ENCODE measurements at places on chromosomes 1 and 21.

DNA sequence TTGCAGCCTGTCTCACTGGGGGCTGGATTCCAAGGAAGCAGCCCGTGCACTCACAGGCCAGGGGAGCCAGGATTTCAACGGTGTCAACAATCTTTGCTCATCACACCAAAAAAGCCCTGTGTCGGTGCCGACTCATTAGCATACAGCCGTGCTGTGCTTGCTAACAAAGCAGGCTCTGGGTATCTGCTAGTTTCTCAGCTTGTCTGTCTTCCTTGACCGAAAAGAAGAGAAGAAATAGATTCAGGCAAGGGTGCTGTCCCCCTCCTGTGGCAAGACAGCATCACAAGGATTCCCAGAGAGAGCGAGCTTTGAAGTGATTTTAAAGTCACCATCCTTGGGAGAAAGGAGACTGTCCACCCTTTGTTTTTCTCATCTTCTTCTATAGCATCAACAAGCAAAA lies 214.7 kb downstream of the SDCCAG8 start:
- DNase-seq, result no peak

DNA sequence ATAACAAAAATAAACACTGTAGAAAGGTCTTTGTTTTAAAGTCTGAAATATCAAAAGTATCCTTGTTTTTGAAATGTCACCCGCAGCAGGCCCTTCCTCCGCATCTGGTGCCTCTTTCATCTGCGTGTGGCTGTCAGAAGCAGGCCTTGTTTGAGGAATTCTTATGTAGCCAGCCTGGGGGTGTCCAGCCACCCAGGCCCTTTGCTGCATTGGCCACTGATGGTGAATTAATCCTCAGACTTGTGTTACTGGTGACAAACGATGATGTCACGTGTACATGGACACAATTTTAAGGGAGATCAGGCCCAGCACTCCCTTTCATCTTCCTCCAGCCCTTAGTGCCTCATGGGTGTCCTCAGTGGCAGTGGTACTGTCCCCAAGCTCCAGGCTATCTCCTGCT lies 208.0 kb upstream of the GALNT2 start:
- no peak for DNase-seq

DNA sequence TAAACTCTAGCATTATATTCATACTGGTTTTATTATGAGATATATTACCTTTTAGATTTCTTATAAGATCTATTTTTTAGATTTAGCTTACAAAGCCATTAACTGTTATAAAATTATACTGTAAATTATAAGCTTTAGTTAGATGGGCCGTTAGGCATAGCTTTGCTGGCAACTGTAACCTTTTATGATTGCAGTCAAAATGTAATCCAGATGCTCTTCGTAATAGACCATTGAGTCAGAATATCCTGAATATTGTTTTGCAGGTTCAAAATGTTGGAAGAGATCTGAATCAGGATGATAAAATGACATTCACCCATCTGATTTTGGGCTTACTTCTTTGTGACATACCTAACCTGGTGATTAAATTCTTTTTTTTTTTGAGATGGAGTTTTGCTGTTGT lies 20.9 kb downstream of the ITSN1 start:
- no peak for DNase-seq

DNA sequence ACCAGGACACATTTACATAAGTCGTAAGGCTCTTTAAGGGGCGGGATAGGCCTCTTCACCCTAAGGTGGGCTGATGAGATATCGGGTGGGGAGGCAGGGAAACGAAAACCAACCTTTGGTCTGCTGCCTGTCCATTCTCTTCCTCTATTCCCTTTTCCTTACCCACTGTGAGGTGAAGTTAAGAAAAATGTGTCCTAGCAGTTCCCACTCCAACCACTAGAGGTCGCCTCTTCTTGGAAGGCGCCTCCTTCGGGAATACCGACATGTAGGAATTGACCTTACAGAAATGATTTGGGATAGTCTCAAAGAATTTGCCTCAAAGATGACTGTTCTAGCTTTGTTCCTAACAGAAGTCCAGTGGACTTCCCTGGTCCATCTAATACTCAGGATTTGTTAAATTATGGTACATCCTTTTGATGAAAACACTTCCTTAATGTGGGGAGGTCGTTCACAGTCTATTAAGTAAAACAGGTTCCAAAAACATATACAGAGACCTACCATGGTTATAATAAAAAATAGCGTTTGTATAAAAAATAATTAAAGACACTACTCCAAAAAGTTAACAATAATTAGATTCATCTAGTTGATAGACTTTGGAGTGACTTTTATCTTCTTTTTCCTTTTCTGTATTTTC lies 14.1 kb downstream of the AZIN2 start:
- no peak for DNase-seq

DNA sequence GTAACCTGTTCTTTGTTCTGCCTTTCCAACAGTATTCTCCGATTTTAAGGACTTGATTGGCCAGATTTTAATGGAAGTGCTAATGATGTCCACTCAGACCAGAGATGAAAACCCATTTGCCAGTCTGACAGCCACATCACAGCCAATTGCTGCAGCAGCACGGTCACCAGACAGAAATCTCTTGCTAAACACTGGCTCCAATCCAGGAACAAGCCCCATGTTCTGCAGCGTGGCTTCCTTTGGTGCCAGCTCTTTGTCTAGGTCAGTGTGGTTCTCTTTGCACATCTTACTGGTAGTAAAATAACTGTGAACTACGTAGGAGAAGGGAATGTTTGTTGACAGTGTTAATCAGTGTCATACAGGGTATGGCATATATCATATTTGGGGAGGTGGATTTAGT lies 72.7 kb downstream of the UBE4B start:
- DNase-seq, result no peak

All from stimulated activated CD8-positive, alpha-beta memory T cell treated with anti-CD3 and anti-CD28 coated beads, Interleukin-7, amount 100 ng/mL, for 4 hours (primary cell).